ENCODE measurements at places on chromosomes 3 and 15.

GRCh38 chr15:39783244-39783820 lies 691 bp upstream of the FSIP1 start:
- DNase-seq = no peak

DNA sequence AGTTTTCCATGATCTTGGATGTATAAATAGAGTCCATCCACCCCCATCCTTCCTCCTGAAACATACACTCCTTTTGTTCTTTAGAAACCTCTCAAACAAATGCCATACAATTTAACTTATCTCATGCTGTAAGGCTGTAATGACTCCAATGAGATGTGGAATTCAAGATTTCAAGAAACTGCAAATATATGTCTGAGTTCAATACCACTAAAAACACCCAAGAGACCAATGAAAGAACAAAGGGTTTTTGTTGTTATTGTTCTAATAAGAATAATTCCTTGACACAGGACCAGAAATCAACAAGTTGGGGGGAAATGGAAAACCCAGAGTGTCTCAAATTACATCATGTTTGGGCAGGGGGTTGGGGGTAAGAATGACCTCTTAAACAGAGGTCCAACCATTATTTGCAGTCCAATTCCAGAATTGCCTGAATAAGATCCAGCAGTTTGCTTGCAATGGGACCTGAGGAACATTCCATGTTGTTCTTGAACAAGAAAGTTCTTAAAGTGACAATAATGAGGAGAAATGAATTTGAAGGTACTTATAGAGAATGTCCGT lies 48.6 kb upstream of the TGFBR2 start:
- DNase-seq = no peak

- DNase-seq = no peak
These were observed 86.0 kb upstream of the LIMD1 start for GRCh38 chr3:45508483-45509037.

DNA sequence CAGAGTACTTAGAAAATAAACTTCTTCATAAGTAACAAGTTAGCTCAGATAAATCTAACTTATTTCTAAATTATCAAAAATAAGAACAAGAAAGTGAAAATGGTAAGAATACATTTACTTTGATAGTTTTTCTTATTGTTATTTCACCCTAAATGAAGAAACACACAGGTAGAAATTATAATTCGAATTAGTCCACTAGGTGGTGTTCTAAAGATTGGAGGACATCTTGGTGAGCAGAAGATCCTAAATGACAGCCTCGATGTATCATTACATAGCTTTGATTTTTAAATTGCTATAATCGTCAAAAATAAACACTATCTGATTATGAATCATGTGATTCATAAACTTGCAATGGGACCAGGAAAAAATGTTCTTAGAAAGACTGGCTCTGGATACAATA lies 280.8 kb upstream of the UBE2E2 start:
- no peak for DNase-seq

GRCh38 chr3:25783661-25784512 lies 644 bp upstream of the NGLY1 start:
- DNase-seq = peak; percentile 89

GRCh38 chr3:197960694-197961581 lies 921 bp downstream of the LMLN start:
- peak; percentile 70 for DNase-seq

GRCh38 chr3:60579734-60580133 lies 671.5 kb downstream of the FHIT start:
- DNase-seq = no peak

- DNase-seq = no peak
These were observed 4.6 kb downstream of the TPM1 start for GRCh38 chr15:63046917-63047760.

DNA sequence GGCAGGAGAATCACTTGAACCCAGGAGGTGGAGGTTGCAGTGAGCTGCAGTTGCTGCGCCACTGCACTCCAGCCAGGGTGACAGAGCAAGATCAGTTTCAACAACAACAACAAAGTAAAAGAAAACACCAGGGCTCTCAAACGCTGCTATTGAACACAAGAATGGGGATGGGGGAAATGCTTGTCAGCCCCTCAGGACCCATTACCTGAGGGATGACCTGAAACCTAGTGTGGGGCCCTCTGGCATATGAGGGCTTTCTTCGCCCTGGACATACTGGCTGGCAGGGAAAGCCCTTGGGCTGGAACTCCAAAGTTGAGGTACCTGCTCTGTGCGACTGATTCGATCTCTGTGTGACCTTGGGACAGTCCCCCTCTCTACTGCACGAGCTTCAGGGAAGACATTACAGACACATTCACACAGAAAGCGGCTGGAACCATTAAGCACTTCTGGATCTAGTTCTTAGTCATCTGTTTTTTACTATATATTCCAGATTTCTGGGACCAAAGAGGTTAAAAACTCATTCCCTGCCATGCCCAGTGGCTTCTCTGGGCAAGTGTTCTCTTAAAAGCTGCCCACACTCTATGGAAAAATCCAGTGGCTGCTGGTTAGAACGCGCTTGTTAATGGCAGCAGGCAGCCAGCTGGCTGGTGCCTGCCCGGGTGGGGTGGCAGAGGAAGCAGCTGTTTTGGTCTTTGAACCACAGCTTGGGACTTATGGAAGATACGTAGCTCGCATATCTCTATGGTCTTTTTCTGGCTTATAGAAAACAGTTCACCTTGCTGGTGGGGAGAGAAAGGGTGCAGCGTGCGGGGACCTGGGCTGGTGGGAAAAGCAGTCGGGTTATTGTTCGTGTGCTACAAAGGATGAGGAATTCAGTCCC lies 57.2 kb downstream of the ATP1B3 start:
- no peak for DNase-seq

GRCh38 chr15:40330368-40330836 lies 6.9 kb downstream of the INAFM2 start:
- no peak for DNase-seq

GRCh38 chr3:33358172-33358781 lies 81.0 kb downstream of the FBXL2 start:
- DNase-seq = no peak

GRCh38 chr3:172449466-172450149 lies 1.4 kb upstream of the GHSR start:
- peak; percentile 68 for DNase-seq

DNA sequence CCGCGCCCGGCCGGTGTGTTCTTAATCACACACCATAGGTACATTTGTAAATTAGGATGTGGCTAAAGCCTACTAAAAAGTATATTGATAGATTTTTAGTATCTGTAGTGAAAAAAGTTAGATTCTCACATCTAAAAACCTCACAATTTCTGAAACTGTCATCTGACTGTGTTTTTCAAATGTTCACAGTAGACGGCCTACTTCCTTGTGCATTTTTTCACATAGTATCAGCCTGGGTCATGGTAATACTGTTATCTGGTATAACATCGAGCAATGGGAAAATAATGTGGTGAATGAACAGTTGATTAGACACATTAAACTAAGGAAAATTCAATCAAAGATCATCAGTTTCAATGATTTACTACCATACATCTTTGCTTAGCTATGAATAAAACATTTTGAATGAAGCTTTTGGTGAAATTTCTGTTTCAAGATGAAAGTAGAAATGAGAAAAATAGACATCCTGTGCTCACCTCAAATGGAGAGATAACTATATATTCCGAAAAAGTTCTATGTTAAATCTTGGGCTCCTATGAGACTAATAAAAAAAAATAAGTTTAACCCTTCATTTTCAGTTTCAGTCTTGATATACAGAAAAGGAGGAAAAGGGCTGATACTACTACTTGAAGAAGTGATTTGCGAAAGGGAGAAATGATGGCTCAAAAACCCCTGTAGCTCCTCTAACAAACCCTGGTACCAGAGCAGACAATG lies 262.7 kb downstream of the ZBTB20 start:
- no peak for DNase-seq

DNA sequence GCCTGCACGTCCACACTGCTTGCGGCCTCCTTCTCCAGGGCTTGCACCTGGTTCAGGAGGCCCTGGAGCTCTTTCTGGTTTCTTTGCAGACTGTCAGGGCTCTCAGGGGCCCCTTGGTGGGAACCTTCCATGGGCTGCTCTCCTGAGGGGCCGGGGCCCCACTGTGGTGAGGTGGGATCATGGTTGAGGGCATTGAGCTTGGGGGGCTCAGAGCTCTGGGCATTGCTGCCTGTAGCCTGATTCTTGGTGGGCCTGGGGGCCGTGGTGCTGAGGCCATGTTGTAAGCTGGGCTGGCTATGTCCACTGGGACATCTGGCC lies 7.5 kb downstream of the XIRP1 start:
- DNase-seq = no peak

DNA sequence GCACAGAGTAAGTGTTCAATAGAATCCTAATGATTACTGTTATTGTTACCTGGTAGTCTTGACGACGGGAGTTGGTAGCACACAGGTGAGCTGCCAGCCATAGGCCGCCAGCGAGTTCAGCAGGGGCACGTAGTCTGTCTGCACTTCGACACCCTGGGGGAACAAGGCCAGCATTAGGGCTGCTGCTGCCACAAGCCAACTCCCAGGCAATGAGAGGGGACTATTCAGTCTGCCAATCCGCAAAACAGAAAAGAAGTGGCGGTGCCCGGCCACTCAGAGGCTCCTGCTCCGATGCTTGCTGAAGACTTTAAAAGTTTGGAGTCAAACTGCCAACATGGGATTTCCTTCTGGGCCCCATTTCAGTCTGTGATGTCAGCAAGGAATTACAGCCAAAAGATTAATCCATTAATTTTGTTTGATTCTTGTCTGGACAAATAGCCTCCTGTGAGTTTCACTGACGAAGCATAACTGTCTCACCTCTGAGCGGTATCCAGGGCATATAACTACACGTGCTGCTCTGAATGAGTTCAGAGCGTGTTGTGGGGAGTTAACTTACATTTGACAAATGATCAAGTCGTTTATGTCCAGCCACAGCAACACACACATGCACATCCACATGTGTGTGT lies 61.8 kb downstream of the OXNAD1 start:
- DNase-seq = no peak

DNA sequence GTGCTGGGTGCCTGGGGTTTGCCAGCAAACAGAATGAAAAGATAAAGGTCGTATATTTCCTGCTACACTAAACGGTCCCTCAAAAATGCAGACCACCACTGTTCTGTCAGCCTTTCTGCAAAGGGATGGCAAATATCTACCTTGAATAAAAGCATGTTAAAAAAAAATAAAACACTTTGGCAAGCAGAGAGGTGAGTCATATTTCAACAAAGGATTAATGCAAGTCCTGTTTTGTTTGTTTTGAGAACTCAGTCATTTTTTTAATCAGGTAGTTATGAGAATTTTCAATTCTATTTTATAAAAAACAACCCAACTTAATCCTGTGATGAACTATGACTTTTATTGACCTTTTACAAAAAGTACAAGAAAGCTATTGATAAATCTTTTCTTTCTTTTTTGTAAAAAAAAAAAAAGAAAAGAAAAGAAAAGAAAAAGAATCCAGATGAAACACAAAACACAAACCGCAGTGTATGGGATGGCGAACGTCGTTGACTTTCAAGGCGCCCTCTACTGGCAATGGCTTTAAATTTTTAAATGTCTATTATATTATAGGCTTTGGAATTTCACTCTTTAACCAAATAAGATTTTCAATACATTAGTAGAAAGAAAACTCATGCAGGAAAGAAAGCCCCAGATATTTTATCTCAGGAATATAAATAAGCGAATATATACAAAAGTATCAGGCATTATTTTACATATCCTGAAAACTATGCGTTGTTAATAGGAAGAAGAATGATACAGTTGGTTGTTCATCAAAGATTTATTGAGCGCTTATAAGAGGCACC lies 87.8 kb downstream of the NCEH1 start:
- DNase-seq = no peak

DNA sequence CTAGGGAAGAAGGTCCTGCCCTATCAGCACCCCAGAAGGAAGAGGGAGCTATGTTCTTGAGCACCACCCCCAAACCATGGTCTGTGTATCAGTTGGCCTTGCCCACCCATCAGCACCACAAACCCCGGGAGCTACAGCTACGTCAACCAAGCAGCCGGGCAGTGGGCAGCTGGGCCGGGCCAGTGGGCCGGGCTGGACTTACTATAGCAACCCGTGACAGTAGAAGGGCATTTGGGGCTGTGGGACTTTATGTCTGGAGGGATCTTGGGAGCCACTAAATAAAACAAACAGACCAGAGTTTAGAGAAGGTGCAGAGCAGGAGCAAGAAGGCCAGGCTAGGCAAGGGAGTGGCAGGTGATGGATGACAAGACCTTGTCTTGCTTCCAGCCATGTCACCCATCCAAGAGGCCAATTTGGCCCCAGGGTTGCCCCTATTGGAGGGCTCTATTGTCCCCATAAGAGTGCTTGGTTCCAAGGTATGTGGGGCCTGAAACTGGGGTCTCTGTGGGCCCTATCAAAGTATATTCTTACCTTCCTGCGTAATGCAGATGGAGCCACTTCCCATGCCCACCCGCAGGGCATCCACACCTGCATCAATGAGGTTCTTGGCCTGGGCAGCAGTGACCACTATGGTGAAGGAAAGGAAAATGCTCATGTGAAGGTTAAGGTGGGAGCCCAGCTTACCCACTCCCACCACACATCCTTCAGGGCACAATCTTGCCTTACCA lies 3.2 kb downstream of the IMPDH2 start:
- no peak for DNase-seq

- DNase-seq = no peak
These were observed 397.2 kb downstream of the MECOM start for GRCh38 chr3:169266351-169266750.

DNA sequence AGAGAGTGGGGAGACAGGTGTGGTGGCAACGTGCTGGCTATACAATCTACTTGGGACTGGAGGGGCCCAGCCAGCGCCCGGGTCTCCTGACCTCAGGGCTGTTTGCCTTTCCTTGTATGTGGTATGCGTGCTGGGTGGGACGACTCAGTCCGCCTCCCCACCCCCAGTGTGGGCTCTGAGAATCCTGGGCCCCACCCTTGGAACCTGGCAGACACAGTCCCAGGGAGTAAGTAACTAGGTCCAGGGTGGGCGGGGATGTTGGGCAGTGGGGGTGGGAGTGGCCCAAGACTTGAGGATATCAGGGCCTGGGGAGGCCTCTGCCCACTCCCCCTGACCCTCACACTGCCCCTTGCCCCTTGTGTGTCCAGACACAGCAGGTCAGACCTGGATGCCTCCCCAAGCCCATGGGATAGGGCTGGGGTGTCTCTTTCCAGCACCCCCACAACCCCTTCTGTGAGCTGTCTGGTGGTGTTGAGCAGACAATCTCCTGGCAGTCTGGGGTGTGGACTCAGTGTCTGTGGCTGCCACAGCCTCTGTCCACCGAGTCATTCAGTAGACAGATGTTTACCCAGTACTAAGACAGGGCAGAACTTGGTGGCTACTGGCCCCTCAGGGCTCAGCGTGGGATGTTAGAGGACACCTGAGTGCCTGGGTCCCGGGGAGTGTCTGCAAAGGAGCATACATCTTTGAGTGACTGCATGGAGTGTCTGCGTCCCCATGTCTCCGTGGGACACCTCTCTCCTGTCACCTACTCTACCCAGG lies 1.3 kb downstream of the CHST13 start:
- DNase-seq = no peak

GRCh38 chr3:101851072-101851770 lies 1.9 kb downstream of the NFKBIZ start:
- no peak for DNase-seq

- no peak for DNase-seq
These were observed 49.6 kb downstream of the SUMF1 start for GRCh38 chr3:4417449-4417848.

All from left forelimb (tissue), 1 donor.